Globus pallidus (tissue), 1 donor: ENCODE measurements at places on chromosomes 2 and 18.

GRCh38 chr2:155372969-155373368, 674.5 kb downstream of the KCNJ3 start:
- DNase-seq, result peak; percentile 17

DNA sequence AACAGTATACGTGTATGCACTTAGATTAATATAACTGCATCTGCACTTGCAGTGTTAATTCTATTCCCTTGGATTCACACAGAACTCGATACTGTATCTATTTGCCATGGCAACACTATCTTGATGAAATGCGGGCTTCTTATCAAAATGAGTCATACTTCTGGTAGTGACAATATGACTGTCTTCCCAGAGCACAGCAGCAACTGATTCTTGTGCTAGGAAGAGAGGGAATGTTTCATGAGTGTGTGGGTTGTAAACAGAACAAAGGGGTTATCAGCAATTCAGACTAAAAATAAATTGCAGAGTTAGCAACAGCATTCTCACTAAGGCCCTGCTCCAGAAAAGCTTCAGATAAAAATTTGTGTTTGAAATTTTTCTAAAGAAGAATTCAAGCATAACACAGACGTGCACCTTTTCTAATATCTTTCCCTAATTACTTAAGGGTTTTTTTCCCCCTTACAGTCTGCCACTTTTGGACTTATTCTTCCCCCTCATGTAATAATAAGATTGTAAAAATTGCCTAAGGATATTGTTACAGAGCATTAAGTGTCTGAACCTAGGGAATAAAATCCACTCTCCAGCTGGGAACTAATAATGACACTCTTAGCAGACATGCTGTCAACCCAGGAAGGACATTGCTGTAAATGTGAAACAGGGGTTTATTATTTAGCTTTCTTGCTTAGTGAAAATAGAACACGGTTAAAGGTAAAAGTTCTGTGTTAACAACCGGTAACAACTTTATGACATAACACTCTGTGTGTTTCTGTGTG, 99.9 kb upstream of the SLC38A11 start:
- no peak for DNase-seq

DNA sequence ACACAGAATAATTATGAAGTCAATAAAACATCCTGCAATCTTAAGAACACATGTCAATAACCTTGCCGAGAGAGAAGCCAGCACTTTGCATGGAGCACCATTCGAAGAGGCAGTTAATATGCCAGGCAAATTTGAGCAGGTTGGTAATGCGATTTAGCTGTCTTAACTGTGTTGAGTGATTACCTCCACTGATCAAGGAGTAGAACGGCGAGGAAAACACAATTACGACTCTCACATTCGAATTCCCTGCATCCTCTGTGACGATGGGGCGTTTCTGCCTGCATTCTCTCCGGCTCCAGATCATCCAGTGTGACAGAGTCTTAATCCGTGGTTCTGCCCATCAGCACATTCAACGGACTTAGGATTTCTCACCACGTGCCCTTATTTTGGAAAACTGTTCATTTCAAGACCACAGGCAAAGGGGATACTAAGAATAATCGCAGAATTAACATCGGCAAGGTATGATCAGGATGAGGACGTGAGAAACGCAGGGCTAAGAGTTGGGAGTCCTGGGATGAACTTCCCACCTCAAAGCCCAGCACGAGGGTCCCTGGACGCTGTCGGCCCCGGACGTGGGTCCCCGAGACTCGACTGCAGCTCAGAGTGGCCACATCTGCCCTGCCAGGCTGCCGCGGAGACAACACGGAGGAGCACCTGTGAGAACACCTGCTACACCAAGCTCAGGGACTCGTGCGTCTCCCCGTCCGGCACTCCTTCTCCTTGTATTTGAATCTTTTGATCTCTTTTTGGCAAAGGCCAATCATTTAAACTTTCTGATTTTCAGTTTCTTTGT, 499.2 kb upstream of the SALL3 start:
- no peak for DNase-seq

DNA sequence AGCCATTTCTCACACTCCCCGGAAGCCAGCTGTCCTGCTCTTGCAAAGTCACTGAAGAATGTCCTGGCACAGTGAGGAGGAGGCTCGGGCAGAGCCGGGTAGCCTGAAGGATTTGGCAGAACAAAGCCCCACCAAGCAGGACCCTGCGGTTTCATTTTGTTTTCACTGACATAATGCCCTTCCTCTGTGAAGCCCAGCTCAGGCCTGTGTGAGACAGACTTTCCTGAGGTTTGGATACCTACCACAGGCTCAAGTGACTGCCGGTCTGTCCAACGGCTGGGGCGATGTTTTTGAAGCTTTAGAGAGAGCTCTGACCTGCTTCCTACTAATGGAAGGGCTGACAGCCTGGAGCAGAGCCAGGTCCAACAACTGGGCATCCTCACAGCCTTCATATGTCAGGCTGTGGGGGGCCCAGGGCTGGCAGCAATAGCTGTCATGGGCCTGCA, 99.8 kb upstream of the FZD7 start:
- no peak for DNase-seq

DNA sequence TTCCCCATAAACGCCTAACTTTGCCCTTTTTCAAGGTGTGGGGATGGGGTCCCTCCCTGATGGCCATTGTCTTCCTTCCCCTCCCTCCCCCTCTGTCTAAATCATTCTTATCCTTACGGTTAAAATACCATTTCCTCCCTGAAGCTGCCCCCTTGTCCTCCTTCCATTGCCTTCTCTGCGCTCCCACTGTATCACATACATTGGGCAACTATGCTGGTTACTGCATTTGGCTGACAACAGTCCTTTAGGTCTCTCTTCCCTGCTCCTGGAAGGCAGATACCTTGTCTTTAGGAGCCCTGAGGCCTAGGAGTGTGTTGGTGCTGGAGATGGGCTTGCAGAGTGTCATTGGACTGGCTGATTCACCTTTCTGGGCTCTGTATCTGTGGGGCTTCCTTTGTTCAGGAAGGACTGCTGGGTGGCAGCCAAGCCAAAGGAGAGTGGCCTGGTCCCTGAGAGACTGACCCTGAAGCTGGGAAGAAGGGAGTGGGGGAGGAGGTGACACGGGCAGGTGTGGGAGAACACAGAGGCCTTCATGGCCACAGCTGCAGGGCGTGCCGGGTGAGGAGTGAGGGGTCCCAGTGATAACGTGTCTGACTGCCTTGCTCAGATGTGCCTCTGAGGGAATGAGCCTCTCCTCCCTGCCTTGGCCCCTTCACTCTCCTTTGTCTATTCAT, 2.2 kb downstream of the WNT6 start:
- DNase-seq, result no peak

GRCh38 chr2:239727776-239728600, 297.2 kb downstream of the NDUFA10 start:
- peak; percentile 58 for DNase-seq

GRCh38 chr2:6975988-6976387, 58.8 kb downstream of the RNF144A start:
- DNase-seq, result no peak

DNA sequence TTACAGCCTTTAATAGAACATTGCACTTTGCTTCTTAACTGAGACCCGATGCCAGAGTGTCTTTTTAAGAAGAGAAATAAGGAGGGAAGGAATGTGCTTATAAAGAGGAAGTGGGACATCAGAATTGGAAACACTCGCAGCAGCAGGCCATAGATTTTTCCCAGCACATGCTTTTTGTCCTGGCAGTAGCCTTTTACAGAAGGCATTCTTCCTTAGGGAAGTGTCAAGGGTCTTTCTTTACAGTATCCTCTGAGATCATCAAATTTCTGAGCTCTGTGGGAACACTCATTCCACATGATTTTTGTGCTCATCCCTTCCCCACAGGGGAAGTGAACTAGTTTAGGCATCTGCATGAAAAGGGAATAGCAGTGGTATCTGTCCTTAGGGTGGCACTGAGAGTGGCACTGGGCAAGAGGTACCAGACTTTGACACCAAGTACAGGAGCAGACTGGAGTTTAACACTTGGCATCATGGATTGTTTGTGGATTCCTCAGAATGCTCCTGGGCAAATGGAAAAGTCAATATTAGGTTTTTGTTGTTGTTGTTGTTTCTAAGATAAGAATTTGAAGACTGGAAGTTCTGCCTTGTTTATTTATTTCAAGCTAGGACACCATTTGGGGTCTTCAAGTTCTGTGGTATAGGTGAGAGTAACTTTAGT, 4.1 kb downstream of the MYO1B start:
- no peak for DNase-seq

- no peak for DNase-seq
These were observed 135.4 kb upstream of the PIEZO2 start for GRCh38 chr18:11284811-11285210.

- no peak for DNase-seq
These were observed 27.1 kb downstream of the SLC38A11 start for GRCh38 chr2:164928101-164928673.

GRCh38 chr2:99278793-99279291, 22.2 kb downstream of the LYG1 start:
- DNase-seq, result no peak

- DNase-seq, result peak; percentile 5
These were observed 60.8 kb downstream of the THNSL2 start for GRCh38 chr2:88230911-88231310.

DNA sequence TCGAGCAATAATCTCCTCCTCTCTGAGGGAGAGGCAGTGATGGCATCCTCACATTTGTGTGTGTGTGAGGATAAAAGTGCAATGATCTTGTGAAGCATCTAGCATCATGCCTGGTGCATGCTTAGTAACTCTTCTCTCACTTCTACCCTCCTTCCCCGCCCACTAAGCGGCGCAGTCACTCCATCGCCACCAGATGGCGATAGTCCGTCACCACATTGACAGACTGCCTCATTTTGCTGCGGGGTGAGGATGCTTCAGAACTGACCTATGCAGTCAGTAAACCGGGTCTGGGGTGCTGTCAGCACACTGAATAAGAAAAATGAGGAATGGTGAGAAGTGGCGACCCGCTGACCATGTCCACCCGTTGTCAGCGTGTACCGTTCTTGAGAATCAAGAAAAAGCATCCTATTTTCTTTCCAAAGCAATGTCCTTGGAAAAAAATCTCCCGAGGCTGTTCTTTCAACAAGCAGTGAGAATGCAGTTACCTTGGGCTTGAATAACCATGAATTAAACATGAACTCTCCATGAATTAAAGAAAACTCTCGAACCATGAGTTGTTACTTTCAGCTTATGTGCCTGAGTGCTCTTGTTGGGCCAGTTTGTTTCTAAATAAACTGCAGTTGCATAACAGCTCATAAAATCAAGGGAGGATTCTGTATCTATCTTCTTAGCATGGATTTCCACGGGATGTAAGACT, 37.3 kb upstream of the TMEM177 start:
- peak; percentile 80 for DNase-seq

DNA sequence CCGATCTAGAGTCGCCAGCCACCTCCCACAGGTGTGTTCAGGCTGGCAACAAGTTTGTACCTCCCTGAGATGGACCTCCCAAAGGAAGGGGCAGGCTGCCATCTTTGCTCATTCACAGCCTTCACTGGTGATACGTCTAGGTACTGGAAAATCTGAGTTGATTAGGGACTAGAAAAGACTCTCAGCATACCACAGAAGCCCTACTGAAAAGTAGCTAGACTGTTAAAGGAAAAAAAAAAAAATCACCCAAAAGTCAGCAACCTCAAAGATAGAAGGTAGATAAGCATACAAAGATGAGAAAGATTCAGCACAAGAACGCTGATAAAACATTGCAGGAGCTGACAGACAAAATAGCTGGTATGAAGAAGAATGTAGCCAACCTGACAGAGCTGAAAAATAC, 128.6 kb upstream of the WDR75 start:
- no peak for DNase-seq

DNA sequence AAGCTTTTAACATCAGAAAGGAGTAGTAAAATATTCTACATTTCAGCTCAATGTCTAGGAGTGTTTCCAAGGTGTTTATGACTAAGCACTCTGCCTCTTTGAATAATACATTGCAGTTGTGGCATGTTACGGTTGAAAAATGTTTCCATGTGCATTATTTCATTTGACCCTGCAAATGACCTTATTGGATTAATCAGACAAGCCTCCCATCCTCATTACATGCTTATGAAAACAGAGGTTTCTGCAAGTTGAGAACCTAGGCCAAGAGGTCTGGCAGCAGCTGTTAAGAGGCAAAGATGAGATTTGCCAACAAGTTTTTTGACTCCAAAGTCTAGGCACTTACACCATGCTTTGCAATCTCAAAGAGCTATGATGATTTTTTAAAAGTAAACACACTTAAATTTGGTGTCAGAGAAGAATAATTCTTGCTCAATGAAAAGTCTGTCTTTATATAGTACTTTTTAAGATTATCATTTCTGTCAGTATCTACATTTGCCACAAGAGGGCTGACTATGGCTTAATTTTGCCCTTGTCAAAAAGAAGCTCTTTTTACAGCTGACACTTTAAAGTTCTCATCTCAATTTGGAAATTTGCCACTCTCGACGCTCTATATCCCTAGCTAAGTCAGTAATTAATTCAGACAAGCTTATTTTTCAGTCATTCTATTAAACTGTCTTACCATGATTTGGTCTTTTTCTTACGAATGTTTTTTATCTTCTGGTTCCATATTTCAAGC, 260.6 kb downstream of the PAX3 start:
- DNase-seq, result no peak

GRCh38 chr18:76449111-76449453, 46.0 kb downstream of the ZNF516 start:
- DNase-seq, result no peak
